CD4-positive, alpha-beta T cell (primary cell): ENCODE measurements at places on chromosomes 1 and 21.

GRCh38 chr1:9711466-9712020 lies 60.0 kb downstream of the PIK3CD start:
- no peaks in the 10 kb centered on the region for H3K27me3 ChIP-seq
- no peak overlapping the region for H3K4me3 ChIP-seq
- DNase-seq = no peak
- no peak overlapping the region for H3K27ac ChIP-seq

- no peak overlapping the region for H3K4me3 ChIP-seq
- no peaks in the 10 kb centered on the region for H3K36me3 ChIP-seq
- no peaks in the 10 kb centered on the region for H3K4me1 ChIP-seq
- DNase-seq = no peak
These were observed 1411.7 kb upstream of the B3GALT2 start for GRCh38 chr1:194598098-194598497.

DNA sequence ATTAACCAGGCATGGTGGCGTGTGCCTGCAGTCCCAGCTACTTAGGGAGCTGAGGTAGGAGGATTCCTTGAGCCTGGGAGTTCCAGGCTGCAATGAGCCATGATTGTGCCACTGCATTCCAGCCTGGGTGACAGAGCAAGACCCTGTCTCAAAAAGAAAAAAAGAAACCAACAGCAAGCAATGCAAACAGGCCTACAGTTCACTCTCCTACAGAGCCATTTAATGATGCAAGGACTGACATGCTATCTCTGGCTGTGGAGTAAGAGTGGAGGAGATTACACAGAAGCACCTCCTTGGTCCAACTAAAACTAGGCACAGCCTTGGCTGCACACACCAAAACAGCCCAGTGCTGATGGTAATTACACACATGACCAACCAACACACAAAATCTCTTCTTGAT lies 127.5 kb upstream of the SOD1 start:
- peaks cover 4% of the 10 kb centered on the region for H3K4me1 ChIP-seq
- no peak overlapping the region for H3K4me3 ChIP-seq
- H3K27me3 ChIP-seq = no peaks in the 10 kb centered on the region

DNA sequence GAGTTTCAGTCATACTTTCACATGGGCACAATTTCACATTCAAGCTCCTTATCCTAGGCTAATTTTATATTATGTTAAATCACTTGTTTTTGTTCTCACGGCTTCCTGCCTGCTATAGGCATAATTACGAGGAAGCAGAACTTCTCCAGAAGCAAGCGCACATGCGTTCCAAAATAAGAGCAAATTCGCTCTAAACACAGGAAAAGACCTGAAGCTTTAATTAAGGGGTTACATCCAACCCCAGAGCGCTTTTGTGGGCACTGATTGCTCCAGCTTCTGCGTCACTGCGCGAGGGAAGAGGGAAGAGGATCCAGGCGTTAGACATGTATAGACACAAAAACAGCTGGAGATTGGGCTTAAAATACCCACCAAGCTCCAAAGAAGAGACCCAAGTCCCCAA lies at the start of gene CORT:
Gene CORT, plus strand, starts transcription at position 281 of the 400 bp plus-strand sequence. CDS start 193 bp downstream, outside the sequence.
- no peak within 1 kb of the TSS for H3K4me3 ChIP-seq
- H3K27me3 ChIP-seq = no peaks in the 10 kb centered on the region
- no peaks in the 10 kb centered on the region for H3K4me1 ChIP-seq
- no peaks in the 10 kb centered on the region for H3K36me3 ChIP-seq
- no peak for DNase-seq

- H3K36me3 ChIP-seq = no peaks in the 10 kb centered on the region
- no peaks in the 10 kb centered on the region for H3K4me1 ChIP-seq
- H3K27me3 ChIP-seq = no peaks in the 10 kb centered on the region
These were observed 41.3 kb downstream of the CYP2J2 start for GRCh38 chr1:59885160-59885832.

- no peak overlapping the region for H3K4me3 ChIP-seq
- no peaks in the 10 kb centered on the region for H3K27me3 ChIP-seq
- H3K36me3 ChIP-seq = no peaks in the 10 kb centered on the region
- H3K27ac ChIP-seq = no peak overlapping the region
These were observed 692.1 kb upstream of the ZP4 start for GRCh38 chr1:238582816-238583215.

- H3K36me3 ChIP-seq = no peaks in the 10 kb centered on the region
- H3K27me3 ChIP-seq = no peaks in the 10 kb centered on the region
- no peak for DNase-seq
- no peaks in the 10 kb centered on the region for H3K4me1 ChIP-seq
- no peak overlapping the region for H3K4me3 ChIP-seq
These were observed 43.5 kb upstream of the SCCPDH start for GRCh38 chr1:246680696-246681130.

GRCh38 chr1:199778324-199778955 lies 249.1 kb upstream of the NR5A2 start:
- no peak for DNase-seq
- no peaks in the 10 kb centered on the region for H3K36me3 ChIP-seq
- no peak overlapping the region for H3K4me3 ChIP-seq
- no peaks in the 10 kb centered on the region for H3K27me3 ChIP-seq
- H3K4me1 ChIP-seq = no peaks in the 10 kb centered on the region
- no peak overlapping the region for H3K27ac ChIP-seq

DNA sequence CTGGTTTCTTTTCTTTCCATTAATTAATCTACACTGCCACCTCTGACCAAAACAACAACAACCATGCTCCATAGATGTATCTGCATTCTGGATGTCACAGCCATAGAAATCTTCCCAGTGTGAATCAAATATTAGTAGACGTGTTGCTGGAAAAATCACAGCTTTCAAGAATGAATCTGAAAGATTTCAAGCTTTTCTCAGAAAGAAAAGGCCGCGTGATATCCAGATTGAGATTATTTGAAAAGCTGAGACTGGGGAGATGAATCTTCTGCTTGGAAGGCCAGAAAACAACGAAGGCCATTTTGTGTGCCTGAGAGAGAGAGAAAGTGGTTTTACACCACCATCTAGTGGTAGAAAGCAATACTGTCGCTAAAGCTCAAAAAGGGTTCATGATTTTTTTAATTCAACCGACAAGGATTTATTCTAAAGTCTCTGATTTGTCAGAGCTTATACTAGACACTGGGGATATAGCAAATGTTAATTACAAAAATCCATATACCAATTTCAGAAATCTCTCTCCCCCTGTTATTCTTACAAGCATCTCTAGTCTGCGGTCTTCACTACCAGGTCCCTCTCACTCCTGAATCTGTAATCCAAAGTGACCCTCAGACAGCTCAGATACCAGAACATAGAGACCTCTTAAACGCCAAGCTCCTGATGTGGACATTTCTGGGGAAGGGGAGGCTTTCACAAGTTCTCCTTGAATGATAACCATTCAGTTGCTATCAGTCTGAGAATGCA lies 87.5 kb upstream of the SGIP1 start:
- no peak overlapping the region for H3K4me3 ChIP-seq
- peak; percentile 8 for DNase-seq
- peak overlapping the region; percentile 63 for H3K27ac ChIP-seq

DNA sequence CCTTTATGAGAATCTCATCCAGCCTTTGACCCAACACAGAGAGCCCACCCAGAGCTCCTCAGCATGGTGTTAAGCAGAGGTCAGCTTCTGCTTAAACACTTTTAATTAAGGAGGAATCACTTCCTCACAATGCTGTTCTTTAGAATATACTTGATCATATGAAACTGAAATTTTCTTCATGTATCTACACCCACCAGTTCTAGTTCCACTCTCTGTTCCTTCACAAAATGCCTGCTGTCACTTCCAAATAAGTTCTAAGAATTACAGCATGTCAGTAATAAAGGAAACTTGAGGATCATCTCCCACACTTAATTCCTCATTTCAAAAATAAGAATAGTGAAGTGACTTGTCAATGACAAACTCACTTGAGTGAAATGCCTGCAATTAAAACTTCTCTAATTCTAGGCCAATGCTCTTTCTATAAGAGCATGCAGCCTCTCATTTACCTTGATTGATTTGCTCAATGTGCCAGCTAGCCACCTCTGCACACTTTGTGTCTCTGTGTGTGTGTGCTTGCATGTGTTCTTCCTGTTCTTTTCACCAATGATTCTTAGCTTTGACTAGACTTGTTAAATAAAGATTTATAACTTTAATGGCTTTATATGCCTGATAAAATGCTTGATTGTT lies 356.3 kb downstream of the PLPP3 start:
- H3K27ac ChIP-seq = no peak overlapping the region
- H3K27me3 ChIP-seq = no peaks in the 10 kb centered on the region
- no peaks in the 10 kb centered on the region for H3K36me3 ChIP-seq
- no peak overlapping the region for H3K4me3 ChIP-seq

- H3K27me3 ChIP-seq = no peaks in the 10 kb centered on the region
- DNase-seq = no peak
- no peak overlapping the region for H3K27ac ChIP-seq
- H3K4me3 ChIP-seq = no peak overlapping the region
- H3K4me1 ChIP-seq = no peaks in the 10 kb centered on the region
These were observed 113.8 kb downstream of the UBR4 start for GRCh38 chr1:19096036-19096833.

- H3K36me3 ChIP-seq = peaks cover 10% of the 10 kb centered on the region
- H3K4me1 ChIP-seq = peaks cover 37% of the 10 kb centered on the region
- DNase-seq = peak; percentile 59
- H3K4me3 ChIP-seq = peak overlapping the region; percentile 47
- peak overlapping the region; percentile 55 for H3K27ac ChIP-seq
These were observed 43.2 kb downstream of the LRRC71 start for GRCh38 chr1:156963621-156964020.

GRCh38 chr1:64595871-64596515 lies 126.1 kb downstream of the CACHD1 start:
- H3K27me3 ChIP-seq = no peaks in the 10 kb centered on the region
- no peak for DNase-seq
- no peaks in the 10 kb centered on the region for H3K36me3 ChIP-seq
- no peak overlapping the region for H3K4me3 ChIP-seq
- H3K4me1 ChIP-seq = no peaks in the 10 kb centered on the region
- no peak overlapping the region for H3K27ac ChIP-seq

- no peak for DNase-seq
- H3K4me3 ChIP-seq = no peak overlapping the region
- H3K4me1 ChIP-seq = no peaks in the 10 kb centered on the region
- H3K36me3 ChIP-seq = no peaks in the 10 kb centered on the region
These were observed 1886.9 kb downstream of the NCAM2 start for GRCh38 chr21:22885079-22885478.

GRCh38 chr1:182351790-182352364 lies 39.7 kb downstream of the GLUL start:
- no peak for DNase-seq
- no peak overlapping the region for H3K27ac ChIP-seq
- no peaks in the 10 kb centered on the region for H3K36me3 ChIP-seq
- H3K27me3 ChIP-seq = no peaks in the 10 kb centered on the region
- H3K4me1 ChIP-seq = no peaks in the 10 kb centered on the region
- no peak overlapping the region for H3K4me3 ChIP-seq

GRCh38 chr1:50285994-50286393 lies 137.2 kb downstream of the DMRTA2 start:
- H3K4me3 ChIP-seq = no peak overlapping the region
- DNase-seq = no peak
- H3K27me3 ChIP-seq = no peaks in the 10 kb centered on the region
- H3K36me3 ChIP-seq = no peaks in the 10 kb centered on the region

DNA sequence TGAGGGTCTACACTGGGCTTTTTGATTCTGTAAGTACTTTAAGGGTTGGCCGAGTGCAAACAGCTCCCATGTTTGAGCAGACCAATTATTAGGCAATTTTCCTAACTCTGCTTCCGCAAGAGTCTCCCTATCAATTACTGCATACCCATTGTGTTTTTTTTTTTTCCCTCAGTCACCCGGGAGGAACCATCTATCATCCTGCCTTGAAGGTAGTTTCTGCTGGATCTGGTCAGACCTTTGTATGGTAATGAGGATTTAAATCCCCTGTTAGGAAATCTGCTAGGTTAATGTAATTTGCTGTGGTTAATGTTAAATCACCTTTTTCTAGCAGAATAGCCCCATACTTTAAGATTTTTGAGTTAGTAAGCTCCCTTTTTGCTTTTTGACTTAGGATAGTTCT lies 40.8 kb upstream of the WARS2 start:
- H3K4me3 ChIP-seq = no peak overlapping the region
- H3K27me3 ChIP-seq = no peaks in the 10 kb centered on the region
- H3K27ac ChIP-seq = no peak overlapping the region
- no peaks in the 10 kb centered on the region for H3K36me3 ChIP-seq
